ENCODE measurements at places on chromosomes 5 and 9.
A peak's percentile ranks its signal among the peaks of the same experiment; 100 is the strongest.

DNA sequence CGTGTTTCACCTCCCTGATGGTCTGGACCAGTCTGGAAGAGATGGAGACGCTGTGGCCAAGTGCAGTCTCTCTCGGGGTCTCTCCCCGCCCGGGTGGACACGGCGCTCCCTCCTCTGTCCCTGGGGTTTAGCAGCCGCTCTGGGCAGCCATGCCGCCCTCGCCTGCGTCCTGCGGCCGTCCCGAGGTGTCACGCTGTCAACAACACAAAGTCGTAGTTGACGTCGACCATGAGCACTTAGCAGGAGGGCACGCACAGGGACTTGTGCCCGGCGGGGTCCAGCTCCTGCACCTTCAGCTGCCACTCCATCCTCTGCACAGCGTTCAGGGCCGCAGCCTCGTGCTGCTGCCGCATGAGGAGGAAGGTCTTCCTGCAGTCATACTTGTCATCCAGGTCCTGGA, 368.9 kb downstream of the CDH9 start:
- DNase-seq, result no peak

- peak; percentile 70 for DNase-seq
Observed at GRCh38 chr5:149442563-149443182, 63.6 kb upstream of the IL17B start.

DNA sequence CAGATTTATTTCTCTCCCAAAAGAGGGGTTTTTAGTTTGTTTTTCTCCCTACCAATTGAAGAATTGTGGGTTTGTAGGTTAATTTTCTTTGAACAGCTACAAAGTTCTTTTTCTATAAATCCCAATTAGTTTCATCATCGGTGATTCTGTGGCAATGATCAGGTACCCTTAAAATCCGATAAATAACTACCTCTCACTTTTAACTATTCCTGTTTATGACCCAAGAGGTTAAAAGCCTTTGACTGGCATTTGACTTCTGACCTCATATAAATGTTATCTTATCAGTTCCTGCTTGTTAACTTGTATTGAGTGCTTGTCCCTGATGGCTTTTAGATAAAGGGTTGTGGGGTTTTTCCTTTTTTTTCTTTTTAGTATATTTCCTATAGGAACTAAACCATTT, 124.4 kb upstream of the TMEM161B start:
- no peak for DNase-seq

- DNase-seq, result no peak
Observed at GRCh38 chr9:22105005-22105722, 96.1 kb upstream of the CDKN2B start.

DNA sequence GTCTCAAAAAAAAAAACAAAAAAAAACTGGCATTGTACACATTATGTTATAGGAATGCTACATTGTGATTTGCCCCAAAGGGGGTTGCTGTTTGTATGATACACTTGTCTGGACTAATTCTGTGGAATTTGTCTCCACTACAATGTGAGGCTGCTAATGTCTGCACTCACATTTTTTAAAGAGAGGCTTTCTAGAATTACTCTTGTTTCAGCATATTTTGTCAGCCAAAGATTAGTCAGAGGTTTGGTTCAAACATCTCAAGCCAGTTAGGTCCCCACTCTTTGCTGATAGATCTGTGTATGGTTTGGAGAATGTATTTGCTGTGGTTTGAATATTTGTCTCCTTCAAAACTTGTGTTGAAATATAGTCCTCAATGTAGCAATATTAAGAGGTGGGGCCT, 59.3 kb upstream of the ZNF169 start:
- no peak for DNase-seq

DNA sequence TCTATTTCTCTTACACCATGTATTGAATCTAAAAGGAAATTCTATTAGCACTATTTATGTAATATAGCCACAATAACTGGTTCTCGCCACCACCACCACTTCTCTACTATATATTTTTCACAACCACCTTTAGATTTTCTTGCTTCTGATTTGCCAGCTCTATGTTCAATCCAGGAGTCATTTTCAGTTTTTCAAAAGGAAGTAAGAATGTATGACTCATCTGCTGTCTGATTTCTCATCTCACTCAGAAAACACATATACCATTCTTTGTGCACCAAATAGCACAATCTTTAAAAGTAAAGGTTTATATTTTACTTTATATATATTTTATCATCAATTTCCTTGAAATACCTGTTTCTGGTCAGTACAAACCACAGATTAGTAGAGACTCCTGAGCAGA, 1127.5 kb downstream of the TAF11L14 start:
- peak; percentile 65 for DNase-seq

- no peak for DNase-seq
Observed at GRCh38 chr5:173512637-173513435, 103.6 kb downstream of the BOD1 start.

DNA sequence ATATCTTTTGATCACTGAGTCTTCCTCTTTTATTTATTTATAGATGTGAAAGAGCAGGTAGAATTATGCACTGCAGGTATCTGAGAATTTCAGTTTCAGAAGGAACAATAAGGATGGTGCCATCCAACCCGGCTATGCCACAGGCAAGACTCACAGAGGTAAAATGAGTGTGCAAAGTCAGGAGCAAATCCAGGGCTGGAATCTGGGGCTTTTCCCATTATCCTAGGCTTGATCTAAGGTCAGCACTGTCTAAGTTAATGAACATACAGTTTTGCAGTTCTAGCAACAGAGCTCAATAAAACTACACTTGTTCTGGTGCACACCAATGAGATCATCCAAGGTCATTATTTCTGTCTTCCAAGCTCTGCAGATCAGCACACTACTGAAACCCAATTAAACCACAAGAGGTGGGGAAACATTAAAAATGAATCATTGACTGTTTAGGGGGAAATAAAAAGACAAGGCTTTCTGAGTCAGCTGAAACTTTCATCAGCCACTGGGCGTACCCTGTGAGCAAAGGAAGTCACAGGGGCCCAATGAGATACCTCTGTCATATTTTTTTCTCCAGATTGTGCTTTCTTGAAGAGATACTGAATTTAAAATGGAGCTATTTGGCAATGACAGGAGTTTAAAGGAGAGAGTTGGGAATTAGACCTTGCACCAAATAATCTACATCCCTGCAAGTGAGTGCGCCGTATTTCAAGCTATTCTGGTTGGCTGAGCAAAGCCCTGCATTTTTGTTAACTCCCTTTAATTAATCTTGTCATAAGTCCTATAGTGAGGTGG, 662.2 kb upstream of the ZNF608 start:
- peak; percentile 97 for DNase-seq

GRCh38 chr5:65663804-65664521, 39.1 kb downstream of the SHLD3 start:
- peak; percentile 10 for DNase-seq

- DNase-seq, result no peak
Observed at GRCh38 chr5:8019719-8020218, 150.8 kb downstream of the MTRR start.

- DNase-seq, result no peak
Observed at GRCh38 chr5:75524071-75524470, 12.4 kb downstream of the POLK start.

DNA sequence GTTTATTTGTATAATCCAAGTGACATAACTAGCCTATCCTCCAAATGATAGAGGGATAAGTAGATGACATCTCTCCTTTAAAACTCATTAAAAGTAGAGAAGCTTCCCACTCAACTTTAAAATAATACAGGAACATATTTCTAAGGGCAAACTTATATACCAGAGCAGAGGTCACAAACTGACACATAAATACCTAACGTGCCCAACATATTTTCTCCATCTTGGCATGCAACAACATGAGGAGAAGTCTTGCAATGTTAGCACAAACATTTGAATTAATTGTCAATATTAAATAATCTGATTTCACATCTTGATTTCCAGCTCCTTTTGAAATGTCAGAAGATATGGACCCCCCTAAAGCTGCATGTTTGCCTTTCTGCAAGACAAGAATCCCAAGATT, 335.0 kb downstream of the DEPDC1B start:
- no peak for DNase-seq

- no peak for DNase-seq
Observed at GRCh38 chr9:134293031-134293521, 33.2 kb upstream of the RXRA start.

DNA sequence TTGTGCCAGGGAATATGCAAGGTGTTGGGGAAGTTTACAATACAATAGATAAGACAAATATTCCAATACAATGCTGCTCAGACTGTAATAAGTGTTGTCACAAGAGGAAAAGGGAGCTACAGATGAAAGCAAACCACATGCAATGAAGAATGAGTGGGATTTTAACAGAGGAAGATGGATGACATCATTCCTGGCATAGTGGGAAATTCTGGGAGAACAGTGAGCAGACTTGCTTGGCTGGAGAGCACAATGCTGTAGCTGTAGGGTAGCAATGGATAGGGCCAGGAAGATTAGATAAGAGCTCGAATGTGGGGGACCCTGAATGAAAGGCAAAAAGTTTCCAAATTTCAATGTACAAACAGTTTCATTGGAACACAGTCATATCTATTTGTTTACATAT, 9.5 kb upstream of the DPYSL3 start:
- peak; percentile 21 for DNase-seq

GRCh38 chr9:121821326-121821725, 169.9 kb downstream of the DAB2IP start:
- DNase-seq, result no peak

DNA sequence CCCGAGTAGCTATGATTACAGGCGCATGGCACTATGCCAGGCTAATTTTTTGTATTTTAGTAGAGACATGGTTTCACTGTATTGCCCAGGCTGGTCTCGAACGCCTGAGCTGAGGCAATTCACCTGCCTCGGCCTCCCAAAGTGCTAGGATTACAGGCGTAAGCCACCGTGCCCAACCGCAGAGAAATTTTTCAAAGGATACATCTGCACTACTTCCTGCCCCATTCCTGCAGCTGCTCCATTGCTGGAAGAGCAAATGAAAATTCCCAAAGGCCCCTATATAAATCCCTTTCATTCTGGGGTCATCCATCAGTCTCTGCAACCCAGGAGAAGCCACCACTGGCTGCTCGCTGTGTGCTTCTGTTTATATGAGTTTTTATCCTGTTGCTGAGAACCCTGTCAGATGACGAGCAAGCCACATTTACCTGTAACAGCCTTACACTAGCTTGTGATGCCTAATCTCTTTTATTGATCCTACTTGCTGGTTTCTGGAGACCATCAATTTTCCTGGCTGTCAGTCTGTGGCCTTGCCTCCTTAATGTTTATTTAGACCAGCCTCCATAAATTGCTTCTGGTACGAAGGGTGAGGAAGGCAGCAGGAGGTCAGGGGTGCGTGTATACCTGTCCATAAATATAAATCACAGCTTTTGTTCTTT, 925.3 kb downstream of the TLE4 start:
- DNase-seq, result no peak
